ENCODE measurements at places on chromosomes 13 and 19.
A peak's percentile ranks its signal among the peaks of the same experiment; 100 is the strongest.

DNA sequence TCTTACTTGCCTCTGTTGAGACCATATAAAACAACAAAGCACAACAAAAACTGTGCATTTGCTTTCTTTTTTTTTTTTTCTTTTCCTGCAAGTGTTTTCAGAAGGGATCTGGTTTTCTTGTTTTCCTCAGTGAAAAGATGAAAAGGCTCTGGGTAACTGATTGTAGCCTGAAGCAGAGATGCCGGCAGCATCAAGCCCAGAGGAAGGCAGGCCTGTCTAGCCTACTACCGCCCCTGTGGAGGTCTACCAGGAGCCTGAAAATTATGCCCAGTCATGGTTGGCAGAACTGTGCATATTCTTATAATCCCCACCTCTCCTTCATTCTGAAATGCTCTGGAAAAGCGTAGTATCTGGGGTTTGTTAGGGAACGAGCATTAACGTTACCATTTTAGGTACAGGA lies 32.6 kb upstream of the MEDAG start:
- no peak for DNase-seq

GRCh38 chr13:66886264-66886663 lies 343.9 kb downstream of the PCDH9 start:
- DNase-seq = no peak

GRCh38 chr19:31110336-31110735 lies 238.9 kb downstream of the TSHZ3 start:
- peak; percentile 2 for DNase-seq

DNA sequence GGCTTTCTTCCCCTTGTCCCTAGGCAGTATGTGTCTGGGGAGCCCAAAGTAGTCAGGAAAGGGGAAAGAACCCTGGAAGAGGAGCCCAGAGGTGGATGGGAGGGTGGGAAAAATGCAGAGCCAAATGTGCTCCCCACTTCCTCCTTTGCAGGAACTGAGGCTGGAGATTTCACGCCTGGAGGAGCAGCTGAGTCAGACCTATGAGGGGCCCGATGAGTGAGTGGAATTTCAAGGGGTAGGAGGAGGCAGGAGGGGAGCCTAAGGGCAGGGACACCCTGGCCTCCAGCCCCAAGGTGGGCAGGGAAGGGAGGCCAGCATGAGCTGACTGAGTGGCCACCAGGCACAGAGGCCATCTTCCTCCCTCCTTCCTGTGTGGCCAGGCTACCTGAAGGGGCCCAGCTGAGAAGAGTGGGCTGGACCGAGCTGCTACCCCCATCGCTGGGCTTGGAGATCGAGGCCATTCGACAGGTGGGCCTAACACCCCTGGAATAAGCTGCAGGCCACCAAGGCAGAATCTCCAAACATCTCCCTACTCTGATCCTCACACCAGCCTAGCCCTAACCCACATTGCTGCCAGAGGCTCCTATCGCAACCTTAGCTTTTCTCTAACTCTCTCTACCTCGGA lies 14.3 kb downstream of the PTH2 start:
- no peak for DNase-seq

- DNase-seq = no peak
Observed at GRCh38 chr13:93811071-93811737, 584.6 kb downstream of the GPC6 start.

DNA sequence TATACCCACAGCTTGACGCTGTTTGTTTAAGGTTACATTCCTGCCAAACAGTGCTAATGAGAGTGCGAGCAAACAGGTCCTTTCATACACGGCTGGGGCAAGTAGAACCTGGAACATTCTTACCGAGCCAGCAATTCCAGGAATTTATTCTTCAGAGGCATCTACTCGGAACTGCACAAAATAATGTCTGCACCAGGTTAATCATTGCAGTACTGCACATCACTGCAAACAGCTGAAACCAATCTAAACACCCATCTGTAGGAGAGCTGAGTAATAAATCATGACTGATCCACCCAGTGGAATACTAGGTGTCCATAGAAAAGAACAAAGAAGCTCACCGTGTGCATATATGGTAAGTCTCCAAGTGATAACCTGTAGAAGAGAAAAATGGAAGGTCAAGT lies 1.2 kb upstream of the ZNF579 start:
- no peak for DNase-seq

All from OCI-M1 (cell line).